KG1 (cell line): ENCODE measurements at places on chromosomes 16 and 17.
A peak's percentile ranks its signal among the peaks of the same experiment; 100 is the strongest.

- no peak for DNase-seq
These were observed 15.7 kb downstream of the GJD3 start for GRCh38 chr17:40348562-40349476.

GRCh38 chr16:392450-393030 lies 4.5 kb upstream of the NME4 start:
- no peak for DNase-seq

DNA sequence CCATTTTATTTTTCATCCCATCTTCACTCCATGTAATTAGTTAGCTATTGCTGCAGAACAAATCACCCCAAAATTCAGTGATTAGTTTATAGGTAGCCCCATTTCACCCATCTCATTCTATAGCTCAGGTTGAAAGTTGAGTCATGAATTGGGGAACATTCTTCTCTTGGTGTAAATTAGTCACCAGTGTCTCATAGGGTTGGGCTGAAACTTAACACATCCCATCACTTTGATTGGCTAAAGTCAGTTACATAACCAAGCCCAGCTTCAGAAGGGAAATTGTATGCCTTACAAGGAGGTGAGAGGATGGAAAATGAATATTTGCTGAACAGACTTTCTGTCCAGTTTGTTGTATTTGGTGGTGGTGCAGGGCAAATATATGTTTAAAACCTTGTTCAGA lies 477.5 kb downstream of the WWOX start:
- DNase-seq: no peak

GRCh38 chr16:79062821-79063220 lies 537.7 kb downstream of the MAF start:
- no peak for DNase-seq

GRCh38 chr17:74563358-74563757 lies 4.0 kb downstream of the CD300H start:
- no peak for DNase-seq

DNA sequence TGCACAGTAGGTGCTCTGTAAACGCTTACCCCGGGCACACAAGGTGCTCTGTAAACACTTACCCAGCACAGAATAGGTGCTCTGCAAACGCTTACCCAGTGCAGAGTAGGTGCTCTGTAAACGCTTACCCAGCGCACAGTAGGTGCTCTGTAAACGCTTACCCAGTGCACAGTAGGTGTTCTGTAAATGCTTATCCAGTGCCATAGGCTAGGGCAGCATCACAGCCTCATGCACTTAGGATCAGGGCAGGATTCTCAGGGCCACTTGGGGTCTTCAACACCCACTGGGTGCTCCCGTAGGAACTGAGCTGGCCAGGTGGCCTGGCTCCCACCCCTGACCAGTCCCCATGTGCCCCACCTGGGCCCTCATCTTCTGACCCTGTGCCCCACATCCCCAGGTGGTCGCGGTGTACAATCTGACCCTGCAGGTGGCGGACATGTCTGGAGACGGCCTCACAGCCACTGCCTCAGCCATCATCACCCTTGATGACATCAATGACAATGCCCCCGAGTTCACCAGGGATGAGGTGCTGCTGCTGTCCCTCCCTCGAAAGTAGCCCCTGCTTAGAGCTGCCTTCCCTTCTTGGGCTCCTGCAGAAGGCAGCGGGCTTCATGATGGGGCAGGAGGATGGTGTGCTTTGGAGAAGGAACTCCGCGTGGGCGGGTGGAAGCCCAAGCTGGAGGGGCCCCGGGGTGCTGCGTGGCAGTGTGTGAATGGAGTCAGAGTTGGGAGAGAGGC lies 13.1 kb downstream of the SLC22A31 start:
- no peak for DNase-seq

GRCh38 chr16:57098188-57098841 lies 5.9 kb downstream of the CPNE2 start:
- no peak for DNase-seq

- no peak for DNase-seq
These were observed 1.5 kb downstream of the MPV17L start for GRCh38 chr16:15396948-15397594.

DNA sequence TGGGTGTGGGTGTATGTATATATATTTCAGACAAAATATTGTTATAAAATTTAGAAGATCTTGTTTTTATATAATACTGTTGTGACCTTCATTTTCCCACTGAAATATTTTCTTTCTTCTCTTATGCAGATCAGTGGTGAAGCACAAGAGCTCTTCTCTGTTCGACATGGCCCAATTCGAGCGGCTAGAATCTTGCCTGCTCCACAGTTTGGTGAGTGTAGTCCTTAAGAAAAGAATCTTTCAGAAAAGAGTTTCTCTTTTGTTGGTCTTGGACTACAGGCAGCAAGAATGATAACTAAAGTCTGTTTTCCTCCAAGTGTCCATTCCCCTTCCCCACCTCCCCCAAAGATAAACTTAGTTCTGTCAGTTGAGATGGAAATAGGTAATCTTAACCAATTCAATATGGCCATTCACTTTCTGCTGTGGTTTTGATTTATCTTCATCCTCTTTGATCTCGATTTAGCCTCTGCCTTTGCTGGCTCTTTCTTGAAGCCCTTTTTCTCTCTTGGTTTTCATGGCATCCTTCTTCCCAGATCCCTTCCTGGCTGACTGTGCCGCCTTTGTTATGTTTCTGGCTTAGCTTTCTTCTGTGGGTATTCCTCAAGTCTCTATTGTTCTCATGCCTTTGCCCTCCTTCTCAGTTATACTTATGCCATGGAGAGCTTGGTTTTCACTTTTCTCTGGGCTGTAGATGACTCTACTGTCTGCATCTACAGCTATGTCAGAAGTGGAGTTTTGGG lies 69.6 kb downstream of the BCAS3 start:
- no peak for DNase-seq

GRCh38 chr17:56679115-56679776 lies 85.7 kb downstream of the NOG start:
- peak; percentile 36 for DNase-seq

GRCh38 chr17:56142781-56143180 lies 10.5 kb upstream of the ANKFN1 start:
- no peak for DNase-seq

GRCh38 chr17:14559264-14560119 lies 258.6 kb downstream of the HS3ST3B1 start:
- DNase-seq: no peak

GRCh38 chr16:212999-213398 lies 16.2 kb downstream of the LUC7L start:
- no peak for DNase-seq

DNA sequence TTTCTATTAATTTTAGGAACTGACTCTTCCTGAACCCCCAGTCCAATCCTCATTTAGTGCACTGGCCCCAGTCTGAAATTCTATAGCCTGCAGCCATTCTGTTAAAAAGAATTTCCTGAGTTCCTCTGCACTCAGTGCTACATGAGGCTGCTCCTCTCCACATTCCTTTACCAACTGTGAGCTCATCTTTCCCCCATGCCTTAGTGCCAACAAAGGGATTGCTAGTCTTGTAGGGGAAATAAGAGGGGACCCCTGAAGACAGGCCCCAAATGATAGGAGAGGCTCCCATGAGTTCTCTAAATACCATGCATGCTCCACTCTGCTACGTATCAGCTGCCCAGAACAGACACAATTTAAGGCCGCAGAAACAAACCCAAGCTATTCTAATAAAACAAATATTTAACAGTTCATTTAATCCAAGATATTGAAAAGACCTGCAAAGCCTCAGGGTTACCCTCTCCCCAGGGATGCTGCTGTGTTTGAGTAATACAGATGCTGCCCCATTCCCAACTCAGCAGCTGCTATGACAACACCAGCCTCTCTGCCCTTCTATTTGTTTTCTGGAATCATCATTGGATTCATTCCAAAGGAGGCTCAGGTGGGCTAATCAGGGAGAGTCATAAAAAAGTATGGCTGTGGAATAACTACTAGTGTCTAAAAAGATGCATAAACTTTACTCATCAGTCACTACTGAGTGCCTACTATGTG lies 228.5 kb downstream of the TOX3 start:
- DNase-seq: no peak

- DNase-seq: no peak
These were observed 104.7 kb downstream of the COPRS start for GRCh38 chr17:31754239-31754945.

- no peak for DNase-seq
These were observed 40.5 kb downstream of the TENT4B start for GRCh38 chr16:50193594-50193993.

DNA sequence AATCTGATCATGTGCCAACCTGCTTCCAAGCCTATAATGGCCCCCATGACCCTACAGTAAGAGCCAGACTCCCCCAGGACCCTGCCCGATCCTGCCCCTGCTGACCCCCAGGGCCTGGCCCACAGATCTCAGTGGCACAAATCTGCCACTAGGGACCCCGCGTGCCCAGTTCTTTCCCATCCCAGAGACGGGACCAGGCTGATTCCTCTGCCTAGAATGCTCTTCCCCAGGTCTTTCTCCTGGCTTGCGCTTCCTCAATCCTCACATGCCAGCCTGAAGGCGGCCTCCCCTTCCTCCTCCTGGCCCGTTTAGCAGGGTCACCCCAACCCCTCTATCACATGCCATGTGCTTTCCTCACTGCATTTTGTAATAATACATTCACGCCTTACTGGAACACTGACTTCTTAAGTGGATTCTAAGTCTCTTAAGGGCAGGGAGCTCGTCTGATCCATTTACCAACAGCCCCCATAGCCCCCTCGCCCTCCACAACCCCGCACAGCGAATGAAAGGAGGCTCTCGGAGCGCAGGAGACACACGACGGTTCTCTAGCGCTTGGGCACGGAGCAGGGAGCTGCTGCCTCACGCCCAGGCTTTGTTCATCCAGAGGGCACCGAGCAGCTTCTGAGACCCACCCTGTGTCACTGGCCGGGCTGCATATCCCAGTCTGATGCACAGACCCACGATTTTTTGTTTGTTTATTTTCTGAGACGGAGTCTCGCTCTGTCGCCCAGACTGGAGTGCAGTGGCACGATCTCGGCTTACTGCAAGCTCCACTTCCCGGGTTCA lies 1.2 kb downstream of the TRIM65 start:
- no peak for DNase-seq

GRCh38 chr16:50290856-50291255 lies 24.5 kb downstream of the ADCY7 start:
- no peak for DNase-seq

GRCh38 chr16:75080205-75081029 lies 36.2 kb downstream of the LDHD start:
- DNase-seq: no peak

- DNase-seq: no peak
These were observed 26.4 kb upstream of the BEAN1 start for GRCh38 chr16:66400503-66401380.

- no peak for DNase-seq
These were observed 15.0 kb downstream of the TOP2A start for GRCh38 chr17:40402668-40403067.

- DNase-seq: no peak
These were observed 72.6 kb downstream of the MGAT5B start for GRCh38 chr17:76940738-76941350.

- DNase-seq: peak; percentile 18
These were observed 7.1 kb downstream of the IGSF6 start for GRCh38 chr16:21645261-21645721.

DNA sequence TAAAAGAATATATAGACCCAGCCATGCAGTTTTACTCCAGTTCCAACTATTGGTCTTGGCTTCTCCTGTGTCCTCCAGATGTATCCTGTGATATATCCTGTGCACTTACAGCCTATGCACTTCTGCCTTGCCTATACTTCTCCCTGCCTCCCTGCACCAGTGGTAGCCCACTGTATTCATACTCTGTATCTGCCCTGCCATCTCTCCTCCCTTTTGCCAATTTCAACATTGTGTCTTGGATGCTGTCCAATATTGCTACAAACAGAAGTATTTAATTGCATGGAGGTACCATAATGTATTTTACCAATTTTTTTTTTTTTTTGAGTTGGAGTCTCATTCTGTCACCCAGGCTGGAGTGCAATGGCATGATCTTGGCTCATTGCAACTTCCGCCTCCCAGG lies 242.7 kb downstream of the HAPSTR1 start:
- DNase-seq: no peak

DNA sequence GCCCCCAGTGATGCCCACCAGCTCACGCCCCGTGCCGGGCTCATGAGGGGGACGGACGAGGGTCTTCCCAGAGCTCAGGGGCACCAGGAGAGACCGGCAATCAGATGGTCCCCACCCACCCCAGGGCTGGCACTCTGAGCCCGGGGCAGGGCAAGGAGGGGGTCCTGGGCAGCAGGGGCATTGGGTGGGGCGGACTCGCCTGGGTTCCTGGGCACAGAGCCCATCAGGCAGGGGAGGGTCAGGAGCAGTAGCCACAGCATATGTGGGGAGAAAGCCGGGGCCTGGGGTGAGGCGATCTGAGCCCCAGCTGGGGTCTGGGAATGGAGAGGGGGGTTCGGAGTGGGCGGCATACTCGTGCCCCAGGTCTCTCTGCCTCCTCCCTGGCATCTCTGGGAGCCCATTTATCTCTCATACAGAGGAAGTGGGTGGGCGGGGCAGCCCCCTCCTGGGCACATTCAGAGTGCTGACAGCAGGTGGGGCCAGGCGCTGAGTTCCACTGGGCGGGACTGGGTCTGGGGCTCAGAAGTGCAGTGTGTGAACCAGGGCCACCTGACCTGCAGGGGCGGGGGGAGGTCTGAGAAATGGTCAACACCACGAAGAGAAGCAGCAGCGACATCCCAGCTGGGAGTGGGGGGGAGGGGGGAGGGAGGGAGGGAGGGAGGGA lies 20.5 kb upstream of the UBE2I start:
- DNase-seq: no peak

DNA sequence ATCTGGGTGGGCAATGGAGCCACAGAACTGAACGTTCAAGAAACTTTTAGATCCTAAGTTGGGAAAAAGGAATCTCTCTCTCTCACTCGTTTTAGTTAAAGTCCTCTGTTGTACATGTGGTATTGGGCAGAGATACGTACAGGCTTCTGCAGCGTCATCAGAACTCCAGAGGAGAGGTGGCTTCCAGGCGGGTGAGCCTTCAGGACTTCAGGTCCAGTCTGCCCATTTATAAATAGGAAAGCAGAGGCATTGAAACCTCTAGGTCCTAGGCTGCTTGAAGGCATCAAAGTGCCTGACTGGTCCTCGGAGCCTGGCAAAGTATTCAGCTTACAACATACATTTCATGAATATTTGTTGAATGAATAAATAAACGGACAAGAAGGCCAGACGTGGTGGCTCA lies 8.1 kb upstream of the TNFRSF13B start:
- DNase-seq: no peak

DNA sequence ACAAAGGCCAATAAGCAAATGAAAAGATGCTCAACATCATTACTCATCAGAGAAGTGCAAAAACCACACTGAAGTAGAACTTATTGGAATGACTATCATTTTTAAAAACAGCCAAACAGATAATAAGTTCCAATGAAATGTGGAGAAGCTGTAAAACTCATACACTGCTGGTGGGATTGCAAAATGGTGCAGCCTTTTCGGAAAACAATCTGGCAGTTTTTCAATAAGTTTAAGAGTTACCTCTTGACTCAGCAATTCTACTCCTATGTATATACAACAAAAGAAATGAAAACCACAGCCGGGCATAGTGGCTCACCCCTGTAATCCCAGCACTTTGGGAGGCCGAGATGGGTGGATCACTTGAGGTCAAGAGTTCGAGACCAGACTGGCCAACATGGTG lies 49.3 kb downstream of the AKAP10 start:
- no peak for DNase-seq

- no peak for DNase-seq
These were observed 5.4 kb upstream of the CHRNE start for GRCh38 chr17:4908301-4908700.

- no peak for DNase-seq
These were observed 26.8 kb upstream of the PMFBP1 start for GRCh38 chr16:72198771-72199201.

- no peak for DNase-seq
These were observed 19.2 kb downstream of the POLR3E start for GRCh38 chr16:22316411-22316811.
